Hematopoietic multipotent progenitor cell treated with erythropoietin and hydrocortisone succinate and interleukin-3 and kit ligand, for 17 days (in vitro differentiated cells): ENCODE measurements at places on chromosomes 5 and 9.
A peak's percentile ranks its signal among the peaks of the same experiment; 100 is the strongest.

- DNase-seq, result no peak
Observed at GRCh38 chr9:108389056-108389455, 466.7 kb downstream of the ACTL7B start.

DNA sequence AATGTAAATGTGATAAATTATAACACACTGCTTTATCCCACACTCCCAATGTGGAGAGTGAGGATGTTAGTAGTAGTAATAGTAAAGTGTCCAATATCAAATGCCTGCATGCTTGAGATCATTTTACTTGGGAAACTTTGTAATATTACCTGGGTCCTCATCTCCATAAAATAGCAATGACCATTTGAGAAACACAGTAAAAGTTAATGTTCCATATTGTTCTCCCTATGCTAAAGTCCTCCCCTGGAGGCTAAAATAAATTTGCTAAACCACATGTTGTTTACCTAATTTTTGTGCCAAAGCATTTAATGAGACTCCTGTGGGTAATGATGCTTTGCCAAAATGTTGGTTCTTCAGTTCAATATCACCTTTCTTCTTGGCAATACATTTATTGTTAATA, 291.2 kb downstream of the CDH10 start:
- no peak for DNase-seq

- no peak for DNase-seq
Observed at GRCh38 chr5:131254741-131255140, 9.1 kb upstream of the CDC42SE2 start.

DNA sequence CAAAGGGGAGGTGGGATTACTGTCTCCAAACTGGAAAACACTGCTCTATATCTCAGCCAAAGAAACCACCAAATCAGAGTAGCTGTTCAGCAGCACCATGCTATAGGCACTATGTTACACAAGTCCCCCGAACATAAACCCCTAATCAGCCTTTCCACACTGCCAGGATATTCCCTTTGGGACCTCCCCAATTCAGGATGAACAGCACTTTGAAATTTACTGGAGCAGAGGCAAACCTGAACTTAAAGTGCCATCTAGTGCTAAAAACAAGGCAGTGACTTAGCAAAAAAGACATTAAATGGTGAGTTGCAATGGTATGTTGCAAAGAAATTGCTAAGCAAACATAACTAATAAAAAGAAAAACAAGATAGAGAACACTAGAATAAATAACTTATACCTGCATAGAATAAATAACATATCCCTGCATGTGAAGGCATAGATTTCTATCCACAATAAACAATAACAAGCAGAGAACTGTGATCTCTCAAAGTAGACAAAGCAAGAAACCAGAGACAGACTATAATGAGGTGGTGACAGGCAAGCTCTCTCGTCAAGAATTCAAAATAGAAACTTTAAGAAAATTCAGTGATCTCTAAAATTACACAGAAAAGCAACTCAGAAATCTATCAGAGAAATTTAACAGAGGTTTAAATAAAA, 584.4 kb upstream of the ACO1 start:
- DNase-seq, result no peak

- no peak for DNase-seq
Observed at GRCh38 chr5:168531987-168532864, 3.1 kb downstream of the FBLL1 start.

GRCh38 chr9:115116421-115117284, 1.3 kb downstream of the TNC start:
- no peak for DNase-seq

GRCh38 chr5:56088967-56089829, 94.4 kb upstream of the IL6ST start:
- no peak for DNase-seq

DNA sequence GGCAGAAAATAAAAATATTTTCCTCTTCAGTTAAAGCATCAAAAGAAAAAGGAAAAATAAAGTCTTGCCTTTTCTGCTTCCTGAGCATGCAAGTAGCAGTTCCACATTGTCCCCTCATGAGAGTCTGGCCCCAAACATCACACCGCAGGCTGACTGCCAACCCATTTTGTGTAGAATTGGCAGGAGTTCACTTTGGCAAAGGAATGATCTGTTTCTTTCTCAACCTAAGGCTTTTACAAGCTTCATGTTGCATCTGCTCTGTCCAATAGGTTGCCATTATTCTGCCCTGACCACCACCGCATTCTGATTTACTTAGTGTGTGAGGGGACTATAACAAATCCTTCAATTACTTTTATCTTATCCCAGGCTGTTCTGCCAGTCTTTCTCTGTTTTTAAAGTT, 249.5 kb downstream of the ISL1 start:
- DNase-seq, result no peak

DNA sequence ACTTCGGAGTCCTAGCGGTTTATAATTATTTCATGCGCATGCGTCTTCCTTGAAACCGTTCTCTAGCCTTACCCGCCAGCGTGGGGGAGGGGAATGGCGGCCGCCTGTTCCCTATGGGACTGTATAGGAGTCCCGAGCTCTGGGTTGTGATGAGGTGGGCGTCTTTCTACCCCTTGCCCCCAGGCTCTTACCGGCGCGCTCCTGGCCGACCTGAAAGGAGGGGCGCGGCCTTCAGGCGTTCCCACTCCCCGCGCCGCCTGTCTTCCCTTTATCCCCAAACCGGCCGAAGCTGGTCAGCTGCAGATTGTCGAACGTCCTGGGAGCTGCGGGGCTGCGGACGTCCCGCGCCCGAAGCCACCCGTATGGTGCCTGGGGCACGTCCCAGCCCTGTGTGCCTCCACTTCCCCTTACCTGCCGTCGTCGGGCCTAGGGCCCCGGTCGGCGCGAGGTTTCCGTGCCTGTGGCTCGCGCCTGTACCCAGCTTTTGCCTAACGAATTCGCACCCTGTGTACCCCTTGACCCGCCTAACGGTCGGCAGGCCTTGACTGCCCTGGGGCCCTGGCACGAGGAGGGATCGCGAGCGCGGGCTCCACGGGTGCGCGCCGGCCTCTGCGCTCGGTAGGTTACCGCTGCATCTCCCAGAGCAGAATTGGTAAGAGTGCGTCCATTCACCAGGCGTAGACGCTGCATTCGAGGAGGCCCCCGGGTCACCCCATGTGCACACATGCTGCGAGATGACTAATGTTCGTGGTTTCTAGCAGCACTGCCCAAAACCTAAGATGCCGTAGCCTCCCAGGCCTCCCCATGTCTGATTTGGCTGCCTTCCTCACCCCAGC, 653 bp upstream of the HNRNPH1 start:
- peak; percentile 31 for DNase-seq

DNA sequence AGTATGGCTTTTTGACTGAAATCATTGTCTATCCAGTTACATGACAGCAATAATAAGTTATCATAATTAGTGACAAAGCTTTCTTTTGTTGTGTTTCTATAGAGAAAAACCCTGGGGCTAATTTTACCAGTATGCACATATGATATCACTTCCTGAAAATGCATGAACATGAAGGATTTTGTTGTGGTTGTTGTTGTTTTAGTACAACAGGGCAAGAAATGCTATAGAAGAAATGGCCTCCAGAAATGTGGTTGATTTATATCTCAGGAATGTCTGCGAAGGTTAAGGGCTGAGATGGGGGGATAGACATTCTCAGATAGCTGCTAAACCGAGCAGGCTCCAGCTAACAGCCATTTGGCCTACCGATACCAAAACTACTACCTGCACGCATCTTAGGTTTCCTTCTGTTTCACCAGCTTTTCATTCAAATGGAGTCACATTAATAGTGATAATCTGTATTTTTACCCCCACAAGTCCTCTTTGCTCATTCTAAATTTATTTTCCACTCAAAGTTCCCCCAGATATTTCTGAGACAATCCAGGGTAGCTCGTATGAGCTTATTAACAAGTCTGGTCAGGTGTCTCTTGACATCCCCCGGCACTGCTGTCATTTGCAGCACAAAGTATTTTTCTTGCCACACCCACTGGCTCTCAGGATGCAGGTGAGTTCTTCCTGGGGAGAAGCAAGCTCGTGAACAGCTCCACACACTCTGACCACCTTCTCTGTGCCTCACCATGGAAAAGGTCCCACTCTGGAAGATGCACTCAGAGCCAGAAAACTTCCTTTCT, 232.4 kb upstream of the GAS1 start:
- DNase-seq, result no peak

- no peak for DNase-seq
Observed at GRCh38 chr9:134214766-134215419, 50.5 kb upstream of the RNU6ATAC start.

GRCh38 chr9:93051680-93052089, 6.8 kb upstream of the SUSD3 start:
- DNase-seq, result no peak

GRCh38 chr5:160419458-160420330, 813 bp upstream of the SLU7 start:
- no peak for DNase-seq

GRCh38 chr9:129434187-129434586, 186.7 kb downstream of the C9orf50 start:
- DNase-seq, result no peak

GRCh38 chr5:29001666-29002065, 1963.3 kb upstream of the CDH9 start:
- no peak for DNase-seq

DNA sequence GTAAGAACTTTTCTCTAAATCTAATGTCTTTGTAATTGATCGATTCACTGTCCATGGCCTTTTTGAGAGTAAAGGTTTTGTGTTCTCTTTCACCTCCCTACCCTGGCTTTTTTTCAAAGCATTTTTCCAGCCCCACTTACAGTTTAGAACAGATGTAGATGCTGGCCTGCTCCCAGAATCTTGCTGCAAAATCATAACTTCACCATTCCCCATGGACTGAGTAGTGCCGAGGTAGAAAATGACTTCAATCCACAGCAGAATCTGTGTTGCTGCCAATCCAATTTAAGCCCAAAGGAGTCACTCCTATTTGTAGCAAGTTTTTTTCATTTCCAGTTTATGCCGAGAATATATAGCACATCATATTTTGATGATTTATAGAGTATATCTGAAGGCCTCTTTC, 46.5 kb upstream of the CEMIP2 start:
- no peak for DNase-seq

GRCh38 chr5:6850106-6850432, 136.8 kb downstream of the TENT4A start:
- no peak for DNase-seq

DNA sequence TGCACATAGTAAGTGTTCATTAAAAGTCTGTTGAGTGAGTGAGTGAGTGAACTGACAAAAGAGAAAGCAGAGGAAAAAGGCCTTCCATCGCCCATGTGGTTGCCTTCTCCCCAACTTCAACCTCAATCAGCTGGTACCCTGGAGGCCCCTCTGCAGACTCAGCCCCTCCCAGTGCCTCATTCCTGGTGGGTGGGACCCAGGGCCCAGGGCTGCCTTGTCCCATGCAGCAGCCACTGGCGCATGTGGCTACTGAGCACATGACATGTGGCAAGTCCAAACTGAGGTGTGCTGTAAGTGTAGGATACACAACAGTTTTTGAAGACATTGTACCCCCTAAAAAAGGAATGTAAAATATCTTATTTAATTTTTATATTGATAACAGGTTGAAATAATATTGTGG, 29.6 kb downstream of the NDUFA8 start:
- no peak for DNase-seq

- no peak for DNase-seq
Observed at GRCh38 chr5:908172-908571, 15.5 kb downstream of the TRIP13 start.

- no peak for DNase-seq
Observed at GRCh38 chr9:14221558-14221957, 92.4 kb downstream of the NFIB start.

GRCh38 chr5:180135128-180135955, 63.8 kb upstream of the RNF130 start:
- DNase-seq, result no peak

GRCh38 chr9:99274495-99274894, 52.4 kb downstream of the SEC61B start:
- no peak for DNase-seq

- DNase-seq, result no peak
Observed at GRCh38 chr9:93134740-93135444, 841 bp upstream of the NINJ1 start.

DNA sequence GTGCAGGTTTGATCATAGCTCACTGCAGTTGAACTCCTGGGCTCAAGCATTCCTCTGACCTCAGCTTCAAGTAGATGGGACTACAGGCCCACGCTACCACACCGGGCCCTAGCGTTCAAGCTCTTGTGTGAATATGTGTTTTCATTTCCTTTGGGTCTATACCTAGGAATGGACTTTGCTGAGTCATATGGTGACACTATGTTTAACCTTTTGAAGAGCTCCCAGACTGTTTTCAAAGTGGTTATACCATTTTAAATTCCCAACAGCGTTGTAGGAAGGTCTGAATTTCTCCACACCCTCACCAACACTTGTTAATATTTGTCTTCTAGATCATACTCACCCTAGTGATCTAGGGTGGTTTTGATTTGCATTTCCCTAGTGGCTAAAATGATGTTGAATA, 33.5 kb downstream of the FAF2 start:
- DNase-seq, result no peak

DNA sequence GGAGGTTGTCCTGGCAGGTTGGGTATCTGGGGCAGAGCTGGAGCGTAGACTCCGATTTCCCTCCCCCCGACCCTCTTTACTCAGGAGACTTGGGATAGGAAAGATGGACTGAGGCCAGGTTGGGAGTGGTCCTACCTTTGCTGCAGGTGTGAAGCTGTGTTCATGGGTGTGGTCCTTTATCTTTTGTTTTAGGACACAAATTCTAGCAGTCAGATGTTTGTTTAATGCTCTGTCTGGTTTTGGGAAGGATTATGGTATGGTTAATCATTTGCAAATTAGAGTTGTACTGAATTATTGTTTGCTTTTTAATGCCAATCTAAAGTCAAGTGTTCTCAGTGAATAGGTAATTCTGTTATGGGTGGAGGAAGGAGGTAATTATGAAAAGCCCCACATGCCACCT, 14.1 kb upstream of the FAM120AOS start:
- no peak for DNase-seq

DNA sequence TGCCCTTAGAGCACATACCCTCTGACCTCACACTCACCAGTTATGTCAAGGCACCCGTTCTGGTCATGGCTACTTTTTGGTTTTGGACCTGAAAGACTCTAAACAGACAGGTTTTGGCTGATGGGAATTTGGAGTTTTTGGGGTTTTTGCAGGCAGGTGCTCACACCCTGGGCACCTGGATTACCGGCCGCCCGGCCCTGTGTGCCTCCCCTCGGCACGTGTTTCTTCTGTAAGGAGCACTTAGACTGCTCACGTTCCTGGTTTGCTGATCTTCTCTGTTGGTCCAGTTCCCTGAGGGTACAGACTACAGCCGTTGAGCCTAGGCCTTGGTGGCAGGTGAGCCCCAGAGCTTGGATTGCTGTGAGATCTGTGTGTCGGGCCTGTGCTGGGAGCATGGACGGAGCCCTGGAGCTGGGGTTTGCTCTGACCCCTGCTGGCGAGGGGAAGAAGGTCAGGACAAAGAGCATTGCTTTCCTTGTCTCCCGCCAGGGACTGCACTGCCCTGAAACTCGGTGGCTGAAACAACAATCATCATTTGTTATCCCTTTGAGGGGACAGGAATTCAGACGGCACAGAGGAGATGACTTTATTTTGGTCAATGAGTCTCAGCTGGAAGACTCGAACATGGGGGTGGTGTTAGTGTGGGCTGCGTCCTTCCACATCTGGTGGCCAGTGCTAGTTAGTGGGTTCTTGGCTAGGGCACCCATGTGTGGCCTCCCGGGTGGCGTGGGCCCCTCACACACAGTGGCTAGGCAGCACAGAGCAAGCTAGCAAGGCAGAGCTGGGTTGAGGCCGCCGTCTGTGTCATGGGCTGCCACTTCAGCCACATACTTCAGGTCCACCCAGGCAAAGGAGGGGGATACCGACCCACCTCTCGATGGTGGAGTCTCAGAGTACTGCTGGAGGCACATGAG, 76.4 kb downstream of the EHMT1 start:
- peak; percentile 27 for DNase-seq
